H54 (cell line): ENCODE measurements at places on chromosomes 2 and 18.

GRCh38 chr2:40164736-40165508, 287.0 kb downstream of the SLC8A1 start:
- no peak for DNase-seq

GRCh38 chr18:76466410-76466991, 28.5 kb downstream of the ZNF516 start:
- DNase-seq: no peak

GRCh38 chr2:150686391-150686790, 198.9 kb upstream of the RND3 start:
- no peak for DNase-seq

DNA sequence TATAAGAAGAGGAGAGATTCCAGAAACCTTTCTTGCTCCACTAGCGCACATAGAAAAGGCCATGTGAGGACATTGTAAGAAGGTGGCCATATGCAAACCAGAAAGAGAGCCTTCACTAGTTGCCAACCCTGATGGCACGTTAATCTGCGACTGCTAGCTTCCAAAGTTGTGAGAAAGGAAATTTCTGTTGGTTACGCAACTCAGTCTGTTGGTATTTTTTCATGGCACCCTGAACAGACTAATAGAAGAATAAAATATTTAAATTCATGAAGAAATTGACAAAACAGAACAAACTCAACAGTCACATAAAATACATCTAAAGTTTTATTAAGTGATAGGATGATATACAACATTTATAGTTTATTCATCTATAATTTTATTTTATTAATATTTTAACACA, 625.9 kb upstream of the NRXN1 start:
- no peak for DNase-seq

- DNase-seq: no peak
Observed at GRCh38 chr2:63587814-63588384, 378 bp downstream of the WDPCP start.
